Stimulated activated CD8-positive, alpha-beta memory T cell treated with anti-CD3 and anti-CD28 coated beads, Interleukin-4, amount 100 ng/mL, for 1 hour (primary cell): ENCODE measurements at places on chromosomes 2 and 18.

DNA sequence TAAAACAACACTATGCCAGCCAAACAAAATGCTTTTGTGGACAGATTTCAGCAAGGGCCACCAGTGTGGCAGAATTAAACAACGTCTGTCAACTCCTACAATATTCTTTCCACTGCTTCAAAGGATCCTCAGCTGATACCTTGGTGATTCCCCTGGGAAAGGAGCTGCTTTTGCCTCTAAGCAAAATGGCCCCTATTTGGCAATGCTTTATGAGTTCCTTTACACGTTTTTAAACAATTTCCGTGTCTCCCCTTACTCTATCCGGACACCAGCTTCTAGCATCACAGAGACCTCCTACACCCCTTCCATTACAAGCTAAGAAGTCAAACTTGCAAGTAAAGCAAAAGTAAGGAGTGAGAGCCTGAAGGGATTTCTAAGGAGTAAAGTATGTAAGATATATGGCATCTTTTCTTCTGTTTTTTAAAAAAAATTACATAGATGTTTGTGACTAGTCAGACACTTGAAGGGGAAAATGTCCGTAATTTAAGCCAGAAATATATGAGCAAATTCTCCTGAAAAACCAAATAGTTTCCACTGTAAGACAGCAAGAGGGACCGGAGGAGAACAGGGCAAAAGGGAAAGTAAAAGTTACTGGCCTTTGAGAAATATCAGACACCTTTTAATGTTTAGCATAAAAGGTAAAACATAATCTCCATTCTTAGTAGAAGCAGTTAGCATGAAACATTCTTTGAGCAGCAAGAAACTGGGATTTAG is 1.9 kb downstream of the SOS1 start:
- no peak for DNase-seq

- no peak for DNase-seq
These were observed 54.3 kb upstream of the RMDN2 start for GRCh38 chr2:37870829-37871228.

GRCh38 chr2:37000318-37000717 is 34.0 kb upstream of the STRN start:
- DNase-seq = no peak

- no peak for DNase-seq
These were observed 5.6 kb upstream of the IMP4 start for GRCh38 chr2:130336877-130337734.

DNA sequence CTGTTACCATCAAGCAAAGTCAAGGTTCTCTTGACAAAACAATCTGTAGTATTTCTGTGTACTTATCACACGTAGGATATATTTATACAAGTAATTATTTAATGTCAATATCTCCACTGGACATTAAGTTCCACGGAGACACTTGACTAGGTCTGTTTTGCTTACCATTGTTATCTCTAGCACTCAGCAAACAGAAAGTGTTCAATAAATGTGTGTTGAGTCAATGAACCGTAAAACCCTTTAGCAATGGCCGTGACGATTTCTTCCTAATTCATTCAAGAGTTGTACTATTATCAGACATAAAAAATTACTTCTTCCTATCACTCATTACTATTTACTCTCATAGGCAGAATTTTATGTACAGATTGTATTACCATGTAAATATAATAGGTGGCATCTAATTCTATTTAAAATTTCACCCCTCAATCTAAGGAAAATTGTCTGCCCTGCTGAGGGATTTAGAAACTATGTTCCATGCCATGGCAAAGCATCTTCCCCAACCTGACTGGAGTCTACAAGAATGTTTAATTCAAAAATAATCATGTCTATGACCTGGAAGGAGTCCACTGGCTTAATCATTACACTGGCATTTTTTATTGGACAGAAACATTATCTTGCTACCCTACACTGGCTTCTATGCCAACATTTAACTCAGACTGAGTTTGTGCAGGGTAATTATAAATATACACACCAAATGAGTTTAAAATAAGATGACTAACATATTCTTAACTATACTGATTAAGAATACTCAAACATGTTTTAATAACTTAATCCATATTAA is 301.9 kb downstream of the ZEB2 start:
- no peak for DNase-seq

GRCh38 chr2:70979180-70979488 is 704 bp downstream of the ANKRD53 start:
- DNase-seq = no peak

DNA sequence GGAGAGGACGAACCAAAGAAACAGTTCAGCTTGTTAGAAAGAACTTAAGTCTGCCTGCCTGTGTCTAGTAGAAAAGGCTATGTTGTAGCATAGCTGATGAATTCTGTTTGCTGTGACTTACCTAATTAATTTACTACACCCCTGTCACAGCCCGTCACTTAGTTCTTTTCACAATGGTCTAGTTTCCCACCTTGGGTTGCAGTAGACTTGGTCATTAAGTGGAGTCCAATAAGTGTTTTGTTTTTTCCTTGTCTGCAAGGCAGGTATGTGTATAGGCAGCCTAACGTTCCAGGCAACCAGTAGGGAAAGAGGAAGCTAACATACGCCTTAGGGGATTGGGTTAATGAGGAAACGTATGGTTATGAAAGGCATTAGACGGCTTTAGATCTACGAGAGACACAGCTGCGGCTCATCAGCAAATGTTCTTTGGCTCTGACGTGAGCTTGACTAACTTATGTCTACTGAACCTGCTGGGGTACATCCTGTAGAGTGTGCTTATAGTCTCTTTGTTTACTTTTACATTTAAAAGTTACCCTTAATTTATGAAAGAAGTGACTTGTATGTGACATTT is 180.1 kb downstream of the PRPF40A start:
- DNase-seq = no peak
